Adrenal gland (tissue), 19 donors: ENCODE measurements at places on chromosomes 13 and 19. TPM values are rescaled to one million over a fixed set of nuclear protein-coding genes. Genes with fewer than 3 reads are reported as not detected.

Gene ADM5
- total RNA-seq, result 0.39 TPM

Gene KLK3
- 4.0 TPM for total RNA-seq

Gene RPS28
- total RNA-seq, result 528 TPM

Gene CCDC8
- total RNA-seq, result 41.4 TPM

Gene KDM4B
- total RNA-seq, result 58.0 TPM

Gene STOML3
- total RNA-seq, result not detected

Gene COMP
- total RNA-seq, result not detected

Gene FGF21
- not detected for total RNA-seq

Gene OVOL3
- not detected for total RNA-seq
